ENCODE measurements at places on chromosomes 16 and 17.
A peak's percentile ranks its signal among the peaks of the same experiment; 100 is the strongest.

- DNase-seq = no peak
Measured at GRCh38 chr17:227946-228615, 46.6 kb upstream of the DOC2B start.

GRCh38 chr17:36142235-36142634 lies 34.2 kb downstream of the TBC1D3B start:
- DNase-seq = no peak

DNA sequence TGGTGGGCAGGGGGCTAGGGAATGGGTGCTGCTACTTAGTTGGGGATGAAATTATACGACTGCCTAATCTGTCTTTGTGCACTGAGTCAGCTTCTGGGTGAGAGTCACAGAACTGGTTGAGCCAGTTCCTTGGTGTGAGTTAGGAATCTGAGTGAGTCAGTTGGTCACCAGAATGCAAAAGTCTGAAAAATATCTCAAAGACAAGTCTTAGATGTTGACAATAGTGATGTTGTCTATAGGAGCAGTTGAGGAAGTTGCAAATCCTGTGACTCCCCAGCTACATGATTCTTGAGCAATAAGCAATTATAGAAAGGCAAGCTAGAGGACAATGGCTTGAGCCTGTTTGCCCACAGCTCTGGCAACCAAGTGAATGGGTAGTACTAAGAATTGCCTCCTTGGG lies 399.2 kb downstream of the CNTNAP4 start:
- peak; percentile 90 for DNase-seq

DNA sequence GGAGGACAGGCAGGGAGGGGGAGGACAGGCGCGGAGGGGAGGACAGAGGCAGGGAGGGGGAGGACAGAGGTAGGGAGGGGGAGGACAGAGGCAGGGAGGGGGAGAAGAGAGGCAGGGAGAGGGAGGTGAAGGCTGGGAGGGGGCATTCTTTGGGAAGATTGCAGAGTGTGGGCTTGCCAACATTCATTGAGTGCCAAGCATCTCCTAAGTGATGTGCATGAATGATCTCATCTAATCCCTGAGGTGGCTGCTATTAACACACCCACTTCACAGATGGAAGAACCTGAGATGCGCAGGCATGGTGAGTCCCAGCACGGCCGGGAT lies 58.3 kb downstream of the NT5M start:
- DNase-seq = no peak

DNA sequence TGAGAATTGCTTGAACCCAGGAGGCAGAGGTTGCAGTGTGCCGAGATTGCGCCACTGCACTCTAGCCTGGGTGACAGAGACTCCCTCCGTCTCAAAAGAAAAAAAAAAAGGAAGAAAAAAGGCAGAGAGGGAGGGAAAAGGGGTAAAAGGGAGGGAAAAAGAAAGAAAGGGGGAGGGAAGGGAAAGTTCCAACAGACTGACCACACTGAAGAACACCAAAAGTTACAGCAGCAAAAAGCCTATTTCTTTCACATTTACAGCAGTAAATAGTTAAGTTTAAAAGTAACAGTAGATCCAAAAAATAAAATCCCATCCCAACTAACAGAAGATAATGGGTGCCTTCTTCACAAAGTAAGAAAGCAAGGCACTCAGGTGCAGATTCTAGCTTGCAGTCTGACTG lies 36.9 kb upstream of the C17orf78 start:
- DNase-seq = no peak
